ENCODE measurements at places on chromosomes 16 and 17. TPM values are rescaled to one million over a fixed set of nuclear protein-coding genes. Genes with fewer than 3 reads are reported as not detected.

KRT9 gene
- total RNA-seq: not detected

KRTAP4-3 gene
- total RNA-seq: not detected

EXOC3L1 gene
- total RNA-seq: 1.2 TPM

CD300E gene
- under 0.01 TPM for total RNA-seq

PYDC1 gene
- 0.41 TPM for total RNA-seq

SDK2 gene
- total RNA-seq: 6.9 TPM

NDUFAB1 gene
- 108 TPM for total RNA-seq

TMIGD1 gene
- total RNA-seq: not detected

ACSM3 gene
- 1.6 TPM for total RNA-seq

LGALS9B gene
- not detected for total RNA-seq

TNFSF13 gene
- total RNA-seq: 1.2 TPM

NSRP1 gene
- 5.7 TPM for total RNA-seq

DNASE1L2 gene
- 2.4 TPM for total RNA-seq

MBTPS1 gene
- 76.6 TPM for total RNA-seq

GPR179 gene
- 1.2 TPM for total RNA-seq

CD300LB gene
- not detected for total RNA-seq

TXNDC11 gene
- 8.6 TPM for total RNA-seq

CA5A gene
- total RNA-seq: not detected

SLC2A4 gene
- under 0.01 TPM for total RNA-seq

FNDC8 gene
- total RNA-seq: not detected

SULT1A2 gene
- 0.41 TPM for total RNA-seq

RNF157 gene
- total RNA-seq: 18.3 TPM

TCAP gene
- 0.82 TPM for total RNA-seq

CSH1 gene
- total RNA-seq: not detected

ITGAX gene
- total RNA-seq: 0.41 TPM

P2RX5 gene
- 5.3 TPM for total RNA-seq

MPP3 gene
- total RNA-seq: 36.7 TPM

WFDC1 gene
- total RNA-seq: 0.82 TPM

LPO gene
- not detected for total RNA-seq

NPIPA8 gene
- total RNA-seq: 4.9 TPM

WNT3 gene
- total RNA-seq: 6.1 TPM

PLA2G10 gene
- not detected for total RNA-seq

MC1R gene
- total RNA-seq: 3.3 TPM

GAS2L2 gene
- under 0.01 TPM for total RNA-seq

CBFA2T3 gene
- 0.82 TPM for total RNA-seq
